Spleen (tissue), 13 donors: ENCODE measurements at places on chromosomes 5 and 9. TPM values are rescaled to one million over a fixed set of nuclear protein-coding genes. Genes with fewer than 3 reads are reported as not detected.

The RNF14 gene
- total RNA-seq = 51.2 TPM

The SLC6A19 gene
- not detected for total RNA-seq

The IRX1 gene
- total RNA-seq = not detected

The OR1Q1 gene
- not detected for total RNA-seq

The FOXD4L3 gene
- not detected for total RNA-seq

The LPAR1 gene
- total RNA-seq = 61.1 TPM

DNA sequence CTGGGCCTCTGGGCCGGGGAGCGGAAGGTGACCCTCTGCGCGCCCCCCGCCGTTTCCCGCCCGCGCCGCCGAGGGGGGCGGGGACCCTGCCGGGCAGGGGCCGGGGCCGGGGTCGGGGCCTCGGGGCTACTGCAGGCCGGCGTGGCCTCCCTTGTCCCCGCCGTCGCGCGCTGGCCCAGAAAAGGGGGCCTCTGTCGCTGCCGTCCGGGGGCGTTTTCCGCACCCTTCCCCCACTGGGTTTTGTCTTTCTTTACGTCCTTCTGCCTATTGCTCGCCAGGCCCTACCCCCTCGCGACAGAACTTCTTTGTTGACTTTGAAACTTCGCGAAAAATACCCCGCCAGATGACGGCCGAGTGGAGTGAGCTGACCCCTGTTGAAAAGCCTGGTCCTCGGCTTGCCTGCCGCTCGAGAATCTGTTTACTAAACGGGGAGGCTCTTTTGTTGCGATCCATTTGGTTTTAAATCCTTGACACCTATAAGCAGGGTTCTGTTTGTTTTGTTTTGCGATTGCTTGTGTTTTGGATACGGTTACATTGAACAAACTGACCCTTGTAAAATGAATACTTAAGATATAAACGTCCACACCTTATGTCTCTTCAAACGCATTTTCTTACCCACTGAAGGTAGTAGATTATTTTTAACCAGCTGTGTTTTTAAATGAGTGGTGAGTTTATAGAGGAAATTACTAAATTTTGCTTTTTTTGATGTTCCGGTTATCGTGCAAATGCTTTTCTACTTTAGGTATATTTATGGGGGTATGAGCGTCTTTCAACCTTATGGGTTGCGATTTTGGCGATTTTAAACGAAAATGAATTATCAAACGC, 765 bp downstream of the MARCHF6 start:
- no peak for DNase-seq

DNA sequence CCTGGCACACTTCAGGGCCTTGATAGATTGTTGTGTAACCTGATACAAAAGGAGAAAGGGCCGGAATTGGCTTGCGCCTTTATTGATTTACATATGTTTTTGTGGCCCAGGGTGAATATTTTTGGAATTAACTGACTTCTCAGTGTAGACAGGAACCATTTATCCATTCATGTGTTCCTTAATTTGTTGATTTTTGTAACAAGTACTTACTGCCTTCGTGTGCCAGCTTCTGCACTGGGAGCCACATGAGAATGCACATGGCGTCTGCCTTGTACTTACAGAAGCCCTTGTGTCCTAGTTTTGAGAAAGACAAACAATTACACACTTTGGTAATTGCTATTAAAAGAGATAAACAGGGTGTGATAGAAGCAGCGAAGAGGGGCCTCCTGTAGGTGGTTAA, 26.4 kb downstream of the EHMT1 start:
- DNase-seq = peak; percentile 13

DNA sequence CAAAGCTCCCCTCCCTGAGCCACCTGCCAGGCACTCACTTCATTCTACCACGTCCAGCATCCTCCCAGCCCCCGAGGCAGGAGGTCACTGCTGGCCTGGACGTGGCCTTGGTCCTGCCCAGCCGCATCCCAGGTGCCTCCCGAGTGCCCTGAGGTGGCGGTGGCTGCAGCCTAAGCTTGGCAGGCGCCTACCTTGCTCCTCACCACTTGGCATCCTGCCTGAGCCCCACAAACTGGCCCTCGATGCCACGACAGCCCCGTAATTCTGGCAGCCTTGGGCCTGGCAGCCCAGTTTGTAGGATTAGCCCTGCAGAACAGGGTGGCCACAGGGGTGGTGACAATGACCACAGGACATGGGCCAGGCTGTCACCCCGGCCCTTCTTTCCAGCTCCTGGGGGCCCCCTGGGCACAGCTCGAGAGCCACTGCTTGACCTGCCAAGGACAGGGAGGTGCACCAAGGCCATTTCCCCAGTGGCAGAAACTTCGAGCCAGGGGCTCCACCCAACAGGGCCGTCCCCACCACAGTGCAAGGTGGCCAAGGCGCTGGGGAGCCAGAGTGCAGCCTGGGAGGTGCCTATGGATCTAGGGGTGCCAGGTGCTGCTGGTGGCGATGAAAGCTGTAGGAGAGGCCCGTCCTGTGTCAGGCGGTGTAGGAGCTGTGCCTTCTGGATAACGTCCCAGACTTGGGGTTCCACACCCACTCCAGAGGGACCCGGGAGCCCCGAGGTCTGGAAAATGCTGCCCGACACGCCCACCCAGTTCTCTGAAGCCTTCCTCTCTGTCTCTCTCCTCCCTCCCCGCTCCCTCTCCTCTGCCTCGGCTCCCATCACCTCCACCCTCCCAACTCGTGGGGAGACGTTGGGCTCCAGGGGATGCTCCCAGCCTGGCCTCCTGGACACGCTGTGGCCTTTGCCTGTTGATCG, 18.4 kb downstream of the NKD2 start:
- DNase-seq = peak; percentile 64

DNA sequence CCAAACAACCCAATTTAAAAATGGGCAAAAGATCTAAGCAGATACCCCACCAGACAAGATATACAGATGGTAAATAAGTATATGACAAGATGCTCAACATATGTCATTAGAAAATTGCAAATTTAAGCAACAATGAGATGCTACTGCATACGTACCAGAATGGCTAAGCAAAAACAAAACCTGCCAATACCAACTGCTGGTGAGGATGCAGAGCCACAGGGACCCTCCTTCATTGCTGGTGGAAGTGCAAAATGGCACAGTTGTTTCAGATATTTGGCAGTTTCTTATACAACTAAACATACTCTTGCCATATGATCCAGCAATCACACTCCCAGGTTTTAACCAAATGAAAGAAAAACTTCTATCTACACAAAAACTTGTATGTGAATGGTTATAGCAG, 178.9 kb downstream of the BARX1 start:
- no peak for DNase-seq

DNA sequence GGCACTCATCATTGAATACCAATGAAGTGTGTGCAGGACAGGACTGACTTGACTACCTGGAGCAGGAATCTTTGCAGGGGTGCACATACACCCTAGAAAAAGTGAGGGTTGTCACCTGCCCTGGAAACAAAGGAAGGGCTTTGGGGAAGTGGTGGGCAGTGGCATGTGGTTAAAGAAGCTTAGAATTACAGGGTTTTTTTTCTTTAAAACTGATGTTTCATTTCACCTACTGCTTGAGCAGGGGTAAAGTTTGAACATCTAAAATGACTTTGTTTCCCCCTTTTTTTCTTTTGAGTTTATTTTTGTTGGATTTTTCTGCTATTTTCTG, 2.0 kb upstream of the KDM3B start:
- no peak for DNase-seq

DNA sequence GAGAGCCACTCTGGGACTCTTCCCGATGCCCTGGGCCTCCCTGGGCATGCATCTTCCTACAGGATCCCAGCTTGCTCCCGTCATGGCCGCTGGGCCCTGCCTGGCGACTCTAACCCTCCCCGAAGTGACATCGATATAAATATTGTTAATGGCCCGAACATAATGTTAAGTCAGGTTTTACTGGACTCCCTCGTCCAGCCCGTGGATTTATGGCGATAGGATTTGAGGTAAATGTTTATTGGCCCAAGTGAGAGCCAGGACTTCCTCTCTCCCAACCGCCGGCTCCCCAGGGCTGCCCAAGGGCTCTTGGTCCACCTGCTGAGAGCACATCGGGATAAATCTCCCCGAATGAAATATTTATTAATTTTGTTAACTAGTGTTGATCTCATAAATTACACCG, 246.3 kb downstream of the PBX3 start:
- peak; percentile 35 for DNase-seq

GRCh38 chr5:154514331-154514730, 36.3 kb upstream of the HAND1 start:
- DNase-seq = no peak

DNA sequence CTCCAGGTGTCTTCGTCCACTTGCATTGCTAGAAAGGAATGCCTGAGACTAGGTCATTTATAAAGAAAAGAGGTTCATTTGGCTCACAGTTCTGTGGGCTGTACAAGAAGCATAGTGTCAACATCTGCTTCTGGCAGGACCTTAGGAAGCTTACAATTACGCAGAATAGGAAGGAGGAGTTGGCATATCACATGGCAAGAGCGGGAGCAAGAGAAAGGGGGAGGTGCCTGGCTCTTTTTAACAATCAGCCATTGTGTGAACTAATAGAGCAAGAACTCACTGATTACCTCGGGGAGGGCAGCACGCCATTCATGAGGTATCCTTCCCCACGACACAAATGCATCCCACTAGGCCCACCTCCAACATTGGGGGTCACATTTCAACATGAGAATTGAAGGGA, 134.4 kb upstream of the EFNA5 start:
- no peak for DNase-seq

DNA sequence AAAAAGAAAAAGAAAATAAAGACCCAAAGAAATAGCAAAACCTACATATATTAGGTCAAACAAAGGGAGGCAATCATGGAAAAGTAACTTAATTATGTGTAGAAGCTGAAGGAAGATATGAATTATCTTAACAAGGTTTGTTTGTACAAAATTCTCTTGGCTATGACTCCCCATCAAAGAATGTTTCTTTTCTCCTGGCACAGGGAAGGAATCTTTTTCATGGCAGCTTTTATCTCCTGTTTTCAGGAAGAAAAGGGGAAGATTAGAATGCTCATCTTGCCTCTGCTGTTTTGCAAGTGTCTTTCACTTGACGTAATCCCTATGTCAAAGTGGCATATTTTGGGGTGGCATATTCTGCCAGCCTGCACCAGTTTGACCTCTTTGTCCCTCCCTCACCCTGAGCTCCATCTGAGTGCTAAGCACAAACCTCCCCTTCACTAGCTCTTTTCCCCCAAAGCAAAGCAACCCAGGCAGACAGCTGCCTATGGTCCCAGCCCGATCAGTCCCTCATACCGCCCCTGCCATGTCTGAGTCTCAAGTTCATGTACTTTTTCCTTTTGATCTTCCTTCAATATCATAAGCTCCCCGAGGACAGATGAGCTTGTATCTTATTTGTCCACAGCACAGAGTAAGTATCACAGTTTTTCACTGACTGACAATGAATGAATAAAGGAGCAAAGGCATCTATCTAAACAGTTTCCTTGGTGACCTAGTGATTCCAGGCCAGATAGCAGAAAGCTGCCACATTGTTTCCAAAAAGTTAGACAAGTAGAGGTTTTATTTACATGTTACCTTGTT, 242.8 kb upstream of the ANKRD55 start:
- DNase-seq = no peak

- DNase-seq = no peak
Observed at GRCh38 chr5:68033029-68033428, 182.5 kb upstream of the PIK3R1 start.

DNA sequence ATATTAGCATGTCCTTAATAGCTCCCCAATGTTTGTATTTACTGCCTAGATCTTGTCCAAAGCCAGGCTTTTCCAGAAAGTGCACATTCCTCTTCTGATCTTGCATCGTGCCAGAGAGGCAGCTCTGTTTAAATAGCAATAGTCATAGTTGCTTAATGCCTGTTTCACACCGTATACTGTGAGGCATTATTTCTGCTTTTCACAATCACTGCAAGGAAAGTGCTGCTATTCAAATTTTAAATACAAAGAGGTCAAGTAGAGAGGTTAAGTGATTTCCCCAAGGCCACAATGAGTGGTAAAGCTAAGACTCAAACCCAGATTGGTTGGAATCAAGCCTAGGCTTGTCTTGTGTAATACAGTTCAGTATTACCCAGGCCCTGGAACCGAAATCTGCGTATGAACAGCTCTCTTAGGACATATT, 153.6 kb downstream of the SNX18 start:
- DNase-seq = no peak

DNA sequence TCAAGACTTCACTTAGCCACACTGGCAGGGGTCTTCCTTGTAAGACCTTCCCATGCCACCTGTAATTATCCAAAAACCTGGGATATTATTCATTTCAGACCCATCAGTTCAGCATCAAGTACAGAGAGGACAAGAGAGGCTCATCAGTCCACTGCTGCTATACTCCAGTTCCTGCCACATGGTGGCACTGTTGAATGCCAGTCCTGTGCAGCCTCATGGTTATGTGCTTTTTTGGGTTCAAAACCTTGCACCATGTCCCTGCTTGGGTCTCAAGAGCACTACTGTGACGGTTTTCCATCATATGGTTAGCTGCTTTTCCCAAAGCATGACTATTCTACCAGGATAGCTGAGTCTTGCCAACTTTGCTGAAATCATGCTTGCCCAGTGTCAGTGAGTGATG, 8.5 kb downstream of the PTGS1 start:
- DNase-seq = no peak

DNA sequence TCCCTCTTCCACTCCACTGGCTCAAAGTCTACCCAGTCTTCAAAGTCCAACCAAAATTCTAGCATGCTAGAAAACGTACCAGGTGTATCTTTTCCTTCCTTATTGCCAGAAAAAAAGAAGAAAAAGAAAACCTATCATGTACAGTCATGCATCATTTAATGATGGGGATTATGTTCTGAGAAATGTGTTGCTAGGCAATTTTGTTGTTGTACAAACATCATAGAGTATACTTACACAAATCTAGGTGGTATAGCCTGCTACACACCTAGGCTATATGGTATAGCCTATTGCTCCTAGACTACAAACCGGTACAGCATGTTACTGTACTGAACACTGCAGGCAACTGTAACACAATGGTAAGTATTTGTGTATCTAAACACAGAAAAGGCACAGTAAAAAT, 104.8 kb downstream of the SREK1 start:
- no peak for DNase-seq

DNA sequence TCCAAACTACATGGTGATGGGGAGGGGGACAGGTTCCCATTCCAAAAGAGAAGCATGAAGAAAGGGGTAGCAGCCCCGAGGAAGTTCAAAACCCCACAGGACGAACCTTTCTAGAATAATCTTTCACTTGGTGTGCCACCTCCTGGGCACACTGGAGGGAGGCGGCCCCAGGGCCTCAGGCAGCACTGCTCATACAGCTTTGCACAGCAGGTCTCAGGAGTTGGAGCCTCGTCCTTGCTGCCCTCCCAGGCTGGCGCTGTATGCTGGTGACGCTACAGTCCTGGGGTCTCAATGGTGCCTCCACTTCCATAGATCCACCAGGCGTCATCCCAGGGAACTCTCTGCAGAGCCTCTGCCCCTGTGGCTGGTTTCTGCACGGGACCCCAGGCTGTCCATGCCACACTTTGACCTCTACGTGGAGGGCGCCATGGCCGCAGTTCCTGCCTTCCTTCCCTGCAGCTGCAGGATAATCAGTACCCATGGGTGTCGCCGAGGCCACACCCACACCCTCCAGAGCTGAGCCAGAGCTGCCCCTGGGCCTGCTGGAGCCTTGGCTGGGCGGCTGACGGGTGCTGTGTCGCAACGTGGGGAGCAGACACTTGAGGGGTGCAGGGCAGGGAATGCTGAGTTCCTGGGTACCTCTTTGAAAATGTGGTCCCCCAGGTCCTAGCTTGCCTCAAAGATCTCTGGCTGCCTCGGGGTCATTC, 95.3 kb downstream of the COL5A1 start:
- no peak for DNase-seq

GRCh38 chr5:2744485-2744884, 7.0 kb downstream of the IRX2 start:
- DNase-seq = no peak

GRCh38 chr9:89773170-89773569, 168.4 kb downstream of the GADD45G start:
- DNase-seq = no peak
